ENCODE measurements at places on chromosomes 1 and 21.

DNA sequence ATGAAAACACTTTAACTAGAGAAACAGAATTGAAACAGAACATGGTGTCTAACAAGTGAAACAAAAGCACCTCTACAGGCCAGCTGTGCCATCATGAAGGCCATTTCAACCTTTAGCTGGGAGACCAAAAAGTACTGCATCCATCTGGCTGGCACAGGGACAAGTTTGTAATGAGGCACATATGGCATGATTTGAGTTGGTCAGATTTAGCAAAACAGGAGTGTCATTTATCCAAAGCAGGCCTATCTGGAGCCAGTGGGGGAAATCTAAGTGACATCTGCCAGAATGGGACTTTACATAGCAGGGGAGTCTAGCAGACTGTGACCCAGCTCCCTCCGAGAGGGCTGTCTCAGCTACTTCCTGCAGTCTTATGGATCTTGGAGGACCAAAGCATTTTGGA lies 51.9 kb downstream of the DNTTIP2 start:
- DNase-seq = no peak

DNA sequence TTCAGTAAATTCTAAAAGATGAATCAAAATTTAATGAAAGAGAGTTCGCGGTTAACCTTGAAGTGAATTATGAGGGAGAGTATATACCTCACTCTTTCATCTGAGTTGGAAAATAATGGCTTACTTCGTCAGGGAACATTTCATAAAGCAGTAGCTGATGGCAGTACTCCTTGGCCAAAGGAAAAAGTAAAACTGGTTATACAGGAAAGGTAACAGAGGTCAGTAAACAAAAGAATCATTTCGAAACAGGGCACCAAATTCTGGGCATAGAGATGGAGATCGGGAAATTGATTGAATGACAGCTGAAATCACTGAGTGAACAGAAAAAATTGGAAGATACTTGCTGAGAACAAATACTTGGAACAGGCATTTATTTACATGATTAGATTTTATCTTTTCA lies 199.0 kb downstream of the OLFM3 start:
- no peak for DNase-seq

DNA sequence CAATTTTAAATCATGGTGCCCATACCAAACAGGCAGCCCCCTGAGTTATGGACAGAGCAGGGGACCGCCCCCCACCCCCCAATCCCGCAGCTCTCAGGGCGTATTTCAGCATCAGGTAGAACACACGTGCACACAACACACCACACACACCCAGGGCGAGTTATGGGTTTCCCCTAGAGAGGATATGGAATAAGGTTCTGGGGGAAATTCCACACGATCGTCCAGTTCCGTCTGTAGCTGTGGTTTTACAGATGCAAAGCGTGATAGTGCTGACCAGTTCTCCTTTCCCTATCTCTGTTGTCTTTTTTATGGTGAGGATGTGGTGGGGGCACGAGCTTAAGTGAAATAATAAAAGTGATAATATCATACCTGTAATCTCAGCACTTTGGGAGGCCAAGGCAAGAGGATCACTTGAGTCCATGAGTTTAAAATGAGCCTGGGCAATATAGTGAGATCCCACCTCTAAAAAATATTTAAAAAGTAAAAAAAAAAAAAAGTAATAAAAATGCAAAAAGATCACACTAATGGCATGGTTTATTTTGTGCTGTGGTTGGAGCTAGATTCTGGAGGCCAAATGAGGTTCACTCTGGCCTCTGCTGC lies 25.1 kb downstream of the C2CD2 start:
- peak; percentile 65 for DNase-seq

DNA sequence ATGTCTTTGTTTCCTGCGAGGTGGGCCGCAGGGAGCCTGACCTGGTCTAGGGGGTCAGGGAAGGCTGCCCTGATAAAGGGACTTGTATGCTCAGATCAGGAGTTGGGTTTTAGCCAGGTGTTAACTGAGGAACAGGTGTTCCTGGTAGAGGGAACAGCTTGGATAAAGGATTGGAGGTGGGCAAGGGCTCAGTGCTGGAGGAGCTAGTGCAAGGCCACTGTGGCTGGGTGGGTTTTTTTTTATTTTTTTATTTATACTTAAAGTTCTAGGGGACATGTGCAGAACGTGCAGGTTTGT lies 31.1 kb downstream of the A3GALT2 start:
- no peak for DNase-seq

DNA sequence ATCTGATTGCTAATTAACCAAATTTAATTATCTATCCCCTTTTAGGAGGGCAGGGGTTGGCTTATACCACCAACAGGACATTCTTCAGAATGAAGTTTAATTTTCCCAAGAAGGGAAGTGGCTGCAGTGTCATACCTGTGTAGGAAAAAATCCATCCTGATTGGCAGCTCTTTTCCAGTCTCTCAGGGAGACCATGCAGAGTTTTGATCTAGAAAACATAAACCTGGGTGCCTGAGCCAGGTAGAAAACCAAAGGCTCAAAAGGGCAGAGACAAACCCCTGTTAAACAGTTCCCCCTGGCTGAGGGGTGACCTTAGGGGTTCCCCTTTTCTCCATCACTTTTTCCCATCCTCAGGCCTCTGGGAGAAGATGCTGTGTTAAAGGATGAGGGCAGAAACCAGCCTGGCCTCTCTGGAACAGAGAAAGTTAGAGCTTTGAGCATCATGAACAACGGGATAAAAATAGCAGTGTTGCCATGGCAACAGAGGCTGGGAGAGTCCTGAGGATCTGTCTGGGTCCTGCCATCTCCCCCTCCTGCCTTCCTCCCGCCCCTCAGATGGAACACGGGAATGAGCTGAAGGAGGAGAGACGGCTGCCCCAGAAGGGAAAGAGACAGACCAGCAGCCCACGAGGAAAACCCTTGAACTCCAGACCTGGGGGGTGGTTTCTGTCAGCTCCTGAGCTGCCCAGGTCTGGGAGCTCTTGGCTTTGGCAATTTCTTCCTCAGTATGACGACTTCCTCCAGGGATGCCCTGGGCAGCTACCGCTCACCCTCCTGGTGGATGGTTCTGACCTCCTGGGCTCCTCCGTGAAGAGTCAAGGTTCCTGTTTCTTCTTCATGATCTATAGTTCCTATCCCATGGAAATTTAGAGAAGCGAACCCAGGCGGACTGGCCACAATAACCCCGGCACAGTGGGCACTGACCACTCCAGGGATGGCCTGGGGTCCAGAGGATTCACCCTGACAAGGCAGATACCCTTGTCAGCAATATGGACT lies 14.0 kb upstream of the LEMD1 start:
- no peak for DNase-seq

DNA sequence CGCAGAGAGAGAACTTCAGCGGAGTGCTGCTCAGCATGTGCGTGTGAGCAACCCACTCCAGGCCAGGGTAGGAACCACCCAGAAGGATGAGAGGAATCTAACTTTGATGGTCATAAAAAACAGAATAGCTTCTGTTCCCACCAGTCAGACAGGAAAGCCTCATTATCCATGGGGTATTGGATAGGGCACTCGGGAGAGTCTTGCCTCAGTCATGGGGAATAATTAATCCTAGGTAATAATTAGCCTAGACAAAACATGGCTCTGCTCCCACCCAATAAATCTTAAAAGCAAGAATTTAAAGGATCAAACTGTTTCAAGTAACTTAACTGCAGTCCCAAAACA lies 35.3 kb downstream of the LDLRAD1 start:
- DNase-seq = no peak

- DNase-seq = no peak
Measured at GRCh38 chr1:100065183-100065968, 67.4 kb downstream of the SASS6 start.

GRCh38 chr1:203367057-203367456 lies 16.1 kb upstream of the FMOD start:
- no peak for DNase-seq

DNA sequence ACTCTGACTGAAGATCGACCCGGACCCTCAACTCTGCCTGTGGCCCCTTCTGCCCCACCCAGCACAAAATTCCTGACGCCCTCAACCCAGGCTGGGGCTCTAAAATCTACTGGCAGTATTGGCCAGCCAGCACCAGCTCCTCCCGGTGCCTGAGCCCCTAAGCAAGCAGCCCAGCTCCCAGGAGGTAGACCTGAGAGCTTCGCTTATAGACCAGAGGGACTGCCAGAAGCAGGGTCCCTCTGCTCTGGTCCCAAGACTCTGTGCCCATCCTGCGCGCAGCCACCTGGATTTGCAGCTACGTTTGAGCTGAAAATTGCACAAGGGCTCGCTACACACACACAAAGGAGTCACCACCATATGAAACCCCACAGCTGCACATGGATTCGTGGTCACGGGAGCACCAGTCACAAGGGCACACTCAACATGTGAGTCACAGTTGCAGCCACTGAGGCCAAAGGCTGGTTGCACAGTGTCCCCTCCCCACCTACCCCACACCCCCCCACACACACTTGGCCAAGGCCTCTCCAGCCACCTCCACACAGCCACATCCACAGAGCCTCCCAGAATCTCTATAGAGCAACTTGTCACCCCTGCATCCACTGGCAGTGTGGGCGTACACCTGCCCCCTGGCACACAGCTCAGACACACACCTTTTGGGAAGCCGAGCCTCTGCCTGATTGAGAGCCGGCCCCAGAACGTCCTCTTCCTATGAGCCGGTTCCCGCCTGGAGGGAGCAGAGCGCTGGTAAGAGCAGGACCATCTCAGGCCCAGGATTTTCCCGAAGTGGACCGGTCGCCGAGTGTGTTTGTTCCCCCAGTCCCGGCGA lies 1.1 kb upstream of the DMBX1 start:
- no peak for DNase-seq

DNA sequence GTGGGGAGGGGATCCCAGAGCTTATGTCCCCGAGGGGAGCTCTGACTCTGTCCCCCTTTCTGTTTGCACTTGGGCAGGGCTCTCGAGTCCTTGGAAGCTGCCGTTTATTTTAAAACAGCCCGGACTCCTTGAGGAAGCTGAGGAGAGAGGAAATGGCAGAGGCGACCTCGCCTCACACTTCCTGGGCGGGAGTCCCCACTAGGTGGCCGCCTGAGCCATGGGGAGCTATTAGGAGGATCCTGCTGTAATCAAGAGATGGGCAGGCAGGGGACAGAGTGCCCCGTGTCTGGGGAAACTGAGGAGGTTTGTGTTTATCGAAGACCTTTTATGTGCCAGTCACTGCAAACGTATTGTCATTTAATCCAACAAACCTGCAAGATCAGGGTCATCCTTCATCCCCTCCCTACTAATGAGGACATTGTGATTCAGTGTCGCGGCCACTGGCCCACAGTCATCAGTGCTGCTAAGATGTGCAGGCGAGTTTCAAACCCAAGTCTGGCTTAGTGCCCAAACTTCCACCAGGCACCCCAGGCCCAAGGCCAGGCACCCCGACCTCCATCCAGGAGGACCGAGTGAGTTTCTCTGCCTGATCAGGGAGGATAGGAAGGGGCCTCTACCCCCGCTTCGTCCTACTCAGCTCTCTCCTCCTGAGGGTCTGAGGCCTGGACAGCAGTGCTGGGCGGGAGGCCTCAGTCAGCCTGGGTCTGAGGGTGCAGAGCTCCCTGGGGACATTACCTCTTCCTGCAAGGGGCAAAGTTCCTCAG lies 316.9 kb upstream of the VAMP3 start:
- DNase-seq = no peak

GRCh38 chr1:61337981-61338848 lies 255.9 kb downstream of the NFIA start:
- DNase-seq = no peak

DNA sequence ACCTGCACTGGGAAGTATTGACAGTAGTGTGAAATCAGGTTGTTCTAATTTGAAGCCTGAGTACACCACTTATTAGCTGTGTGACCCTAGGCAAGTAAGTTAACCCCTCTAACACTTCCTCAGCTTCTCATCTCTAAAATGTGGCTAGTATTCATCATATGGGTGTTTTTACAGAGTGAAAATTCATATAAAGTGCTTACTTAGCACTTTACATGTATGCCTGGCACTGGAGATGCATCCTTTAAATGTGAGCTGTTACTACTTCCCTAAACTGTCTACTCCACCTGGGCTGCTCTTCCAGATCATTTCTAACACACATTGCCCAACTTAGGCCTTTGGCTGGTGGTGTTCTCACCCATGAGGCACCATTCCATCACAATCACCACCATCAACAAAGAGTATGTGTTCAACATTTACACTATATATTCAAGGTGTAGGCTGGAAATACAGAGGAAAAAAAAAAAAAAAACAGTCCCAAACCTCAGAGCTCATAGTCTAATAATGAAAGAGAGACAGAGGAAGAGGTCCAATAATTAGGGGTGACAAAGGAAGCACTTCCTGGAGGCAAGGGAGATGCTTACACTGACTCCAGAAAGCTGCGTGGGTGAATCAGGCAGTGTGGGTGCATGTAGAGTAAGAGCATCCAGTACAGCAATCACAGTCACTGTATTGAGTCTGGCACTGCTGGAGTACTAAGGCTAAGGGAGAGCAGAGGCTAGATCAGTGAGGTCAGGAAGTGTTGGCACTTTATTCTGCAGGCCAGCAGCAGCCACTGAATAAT lies 3.6 kb downstream of the STX6 start:
- no peak for DNase-seq

- DNase-seq = no peak
Measured at GRCh38 chr1:228174482-228175315, 9.1 kb downstream of the IBA57 start.

- peak; percentile 24 for DNase-seq
Measured at GRCh38 chr1:116390195-116390594, 17.2 kb downstream of the ATP1A1 start.

- DNase-seq = peak; percentile 47
Measured at GRCh38 chr1:48061162-48062136, 64.3 kb upstream of the TRABD2B start.

GRCh38 chr21:35257413-35257812 lies 208.3 kb upstream of the RUNX1 start:
- no peak for DNase-seq

DNA sequence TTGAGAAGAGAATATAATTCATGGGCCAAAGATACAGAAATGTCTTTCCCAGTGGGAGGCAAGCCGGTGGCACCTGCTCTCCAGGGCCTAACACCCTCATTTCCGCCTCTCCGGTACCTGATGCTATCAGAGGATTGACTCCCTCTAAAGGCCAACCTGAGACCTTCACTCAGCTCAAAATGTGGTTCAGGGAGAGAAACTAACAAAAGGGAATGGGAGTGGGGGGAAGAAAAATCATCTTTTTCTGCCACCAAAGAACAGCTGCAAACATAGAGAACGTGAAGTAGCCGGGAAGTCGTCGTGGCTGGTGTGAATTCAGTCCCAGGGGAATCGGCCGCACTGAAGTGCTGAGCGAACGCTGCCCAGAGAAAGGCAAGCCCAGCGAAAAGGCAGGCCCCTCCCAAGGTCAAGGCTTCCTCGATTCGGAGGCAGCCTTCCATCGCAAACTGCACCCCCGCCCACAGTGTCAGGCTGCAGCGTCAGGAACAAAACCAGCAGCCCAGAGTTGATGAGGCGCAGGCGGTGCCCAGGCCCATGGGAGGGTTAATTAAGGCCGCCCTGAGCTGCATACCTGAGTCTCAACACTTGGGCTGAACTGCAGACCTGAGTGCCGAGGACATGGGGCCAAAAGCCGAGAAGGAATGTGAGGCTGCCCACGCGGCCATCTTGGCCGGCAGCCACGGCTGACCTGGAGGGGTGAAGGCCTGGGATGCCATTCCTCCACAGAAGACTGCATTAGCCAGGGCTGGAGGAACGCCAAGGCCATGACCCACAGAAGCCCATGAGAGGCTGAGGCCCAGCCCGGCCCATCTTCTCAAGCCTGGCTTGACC lies 160.2 kb downstream of the PSMG1 start:
- no peak for DNase-seq

Data from GM10248 (cell line).